ENCODE measurements at places on chromosomes 3 and 15.

DNA sequence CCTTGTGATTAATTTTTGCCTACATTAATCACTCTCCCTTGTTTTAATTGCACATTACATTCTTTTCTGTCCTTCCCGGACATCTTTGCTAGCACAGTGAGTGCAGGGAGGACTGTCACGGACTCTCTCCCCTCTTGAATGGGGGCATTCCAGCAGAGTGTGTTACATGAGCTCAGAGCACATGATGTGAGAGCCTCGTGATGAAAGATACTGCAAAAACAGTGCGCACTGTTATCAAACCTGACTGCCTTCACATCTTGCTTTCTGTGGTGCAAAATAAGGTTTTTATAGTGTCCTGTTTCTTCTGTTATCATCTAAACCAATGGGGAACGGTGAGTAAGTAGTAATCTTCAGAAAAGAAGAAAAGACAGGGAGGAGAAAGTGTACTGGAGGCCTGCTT is 167.5 kb downstream of the PGPEP1L start:
- DNase-seq = no peak

- no peak for DNase-seq
These were observed 172.2 kb upstream of the PFN2 start for GRCh38 chr3:150142936-150143335.

DNA sequence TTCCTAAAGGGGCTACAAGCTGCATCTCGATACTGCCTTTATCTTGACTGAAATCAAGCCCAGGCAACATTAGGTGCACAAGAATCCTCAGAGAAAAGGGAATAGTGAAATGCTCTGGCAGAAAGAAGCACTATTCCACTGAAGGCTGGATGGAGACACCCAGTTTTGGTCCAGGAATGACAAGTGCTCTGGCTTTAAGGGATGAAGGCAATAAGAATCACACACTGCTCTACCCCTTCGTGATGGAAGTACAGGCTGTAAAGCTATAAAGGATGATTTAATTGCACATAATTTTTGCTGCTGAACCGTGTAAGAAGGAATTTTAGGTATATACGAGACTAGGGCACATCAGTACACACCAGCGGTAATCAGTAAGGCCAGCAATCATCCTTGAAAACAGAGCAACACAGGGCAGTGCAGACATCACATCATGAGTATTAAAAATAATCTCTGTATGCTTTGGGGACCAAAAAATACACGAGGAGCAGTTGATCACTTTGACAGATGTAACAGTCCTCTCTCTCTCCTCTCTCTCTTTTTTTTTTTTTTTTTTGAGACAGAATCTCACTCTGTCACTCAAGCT is 414.6 kb upstream of the TBL1XR1 start:
- DNase-seq = no peak

GRCh38 chr3:136189859-136190617 is 6.1 kb downstream of the MSL2 start:
- no peak for DNase-seq

DNA sequence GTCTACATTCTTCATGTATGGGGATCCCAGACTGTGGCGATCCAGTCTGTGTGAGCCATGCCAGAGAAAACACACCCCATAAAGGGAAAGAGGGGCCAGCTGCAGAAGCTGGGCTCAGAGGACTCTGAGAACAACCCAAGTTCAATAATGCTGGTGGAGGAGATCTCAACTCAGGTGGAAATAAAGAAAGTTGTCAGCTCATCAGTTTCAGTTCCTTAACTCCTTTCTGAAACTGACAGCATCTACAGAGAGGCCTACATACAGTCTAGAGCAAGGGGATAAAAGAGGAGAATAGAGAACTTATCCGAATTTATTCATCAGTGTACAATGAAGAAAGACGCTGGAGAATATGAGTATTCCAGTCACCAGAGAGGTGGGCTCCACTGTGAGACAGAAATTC is 77.0 kb downstream of the NTRK3 start:
- DNase-seq = no peak

- DNase-seq = no peak
These were observed 517.0 kb upstream of the PPP2R3A start for GRCh38 chr3:135448520-135448919.

GRCh38 chr15:52428297-52428696 is 100.4 kb downstream of the MYO5A start:
- no peak for DNase-seq

GRCh38 chr3:15427981-15428380 is 583 bp downstream of the EAF1 start:
- DNase-seq = no peak

GRCh38 chr3:172465281-172465680 is 17.0 kb upstream of the GHSR start:
- DNase-seq = no peak

DNA sequence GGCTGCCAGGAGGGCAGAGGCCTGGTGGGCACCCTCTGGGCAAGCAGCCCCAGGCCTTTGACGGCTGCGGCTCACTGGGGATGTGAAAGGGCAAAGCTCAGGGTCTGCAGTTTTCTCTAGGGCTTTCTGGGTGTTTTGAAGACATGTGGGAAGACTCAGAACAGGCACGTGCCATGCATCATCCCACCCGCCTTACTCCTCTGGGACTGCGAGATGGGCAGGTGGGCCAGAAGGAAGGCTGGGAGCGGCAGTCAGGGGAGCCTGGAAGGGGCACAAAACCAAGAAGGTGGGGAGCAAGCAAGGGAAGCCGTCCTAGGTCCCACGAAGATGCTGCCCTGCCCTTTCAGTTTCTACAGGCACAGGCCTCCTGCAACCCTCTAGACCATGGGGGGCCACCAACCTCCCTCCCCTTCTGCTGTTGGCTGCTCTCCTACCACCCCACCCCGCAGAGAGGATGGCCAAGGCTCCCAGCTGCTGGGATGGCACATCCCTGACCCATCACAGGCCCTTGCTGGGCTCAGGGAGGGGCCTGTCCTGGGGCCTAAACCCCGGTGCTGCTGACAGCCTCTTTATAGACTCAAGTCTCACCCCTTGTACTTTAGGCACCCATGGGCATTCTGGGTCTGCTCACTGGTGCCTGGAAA is 71.8 kb upstream of the CTSH start:
- DNase-seq = no peak

GRCh38 chr3:42498034-42498433 is 4.4 kb upstream of the VIPR1 start:
- DNase-seq = no peak

DNA sequence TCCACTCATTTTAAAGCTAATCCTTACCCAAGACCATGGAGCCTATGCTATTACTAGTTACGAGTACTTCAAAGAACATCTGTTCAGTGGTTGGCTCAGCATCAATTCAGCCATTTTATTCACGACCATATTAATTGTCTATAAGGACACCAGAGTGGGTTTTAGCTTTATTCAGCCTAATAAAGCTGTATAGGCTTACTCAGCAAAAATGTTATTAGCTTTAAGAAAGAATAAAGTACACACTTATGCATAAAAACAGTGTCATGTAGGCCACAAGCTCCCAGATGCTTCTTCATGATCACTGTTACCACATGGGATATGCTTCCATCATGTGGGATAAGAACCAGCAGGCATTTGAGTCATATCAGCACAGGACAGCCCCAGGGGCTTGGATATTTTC is 87.4 kb upstream of the GPR149 start:
- DNase-seq = no peak

GRCh38 chr15:66084704-66085103 is 168.8 kb downstream of the MEGF11 start:
- no peak for DNase-seq

GRCh38 chr15:38650936-38651327 is 86.3 kb upstream of the RASGRP1 start:
- no peak for DNase-seq

- no peak for DNase-seq
These were observed 26.9 kb downstream of the CHDH start for GRCh38 chr3:53819163-53819868.

DNA sequence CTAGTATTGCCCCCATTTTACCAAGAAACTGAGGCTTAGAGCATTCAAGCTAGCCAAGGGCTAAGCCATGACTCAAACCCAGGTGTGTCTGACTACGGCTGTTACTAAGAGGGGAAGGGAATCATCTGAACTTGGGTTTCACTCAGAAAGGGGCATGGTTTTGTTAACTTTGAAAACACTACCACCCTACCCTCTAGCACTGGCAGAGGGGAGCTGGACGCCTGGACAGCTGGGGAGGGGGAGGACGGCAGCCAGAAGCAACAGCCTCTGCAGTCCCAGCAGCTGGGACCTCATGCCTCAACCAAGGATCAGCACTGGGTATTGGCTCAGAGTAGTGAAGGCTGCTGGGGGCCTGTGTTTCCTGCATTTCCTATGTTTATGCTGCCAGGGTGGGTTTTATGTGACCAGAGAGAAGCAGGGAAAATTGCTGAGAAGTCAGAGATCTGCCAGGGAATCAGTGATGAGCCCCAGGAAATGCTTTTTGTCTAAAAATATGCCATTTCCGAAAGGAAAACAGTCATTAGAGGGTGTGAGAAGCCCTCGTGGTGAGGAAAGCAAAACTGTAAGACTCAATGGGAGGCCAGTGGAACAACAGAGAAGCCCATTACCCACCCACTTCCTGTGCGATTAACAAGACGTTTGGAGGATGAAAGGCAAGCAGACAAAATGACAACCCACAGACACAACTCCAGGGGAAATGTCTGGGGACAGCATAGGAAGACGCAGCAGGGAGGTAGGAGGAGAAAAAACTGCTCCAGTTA is 41.2 kb downstream of the LIPC start:
- no peak for DNase-seq

- DNase-seq = no peak
These were observed 20.5 kb downstream of the DNASE1L3 start for GRCh38 chr3:58190291-58190690.

- DNase-seq = no peak
These were observed 18.6 kb downstream of the ALPK3 start for GRCh38 chr15:84835661-84836337.

GRCh38 chr3:9255976-9256375 is 6.5 kb upstream of the SRGAP3 start:
- no peak for DNase-seq

- no peak for DNase-seq
These were observed 405.4 kb upstream of the TBL1XR1 start for GRCh38 chr3:177602601-177603147.

GRCh38 chr3:139117136-139117675 is 72.5 kb upstream of the PRR23C start:
- no peak for DNase-seq

GRCh38 chr3:76869726-76870384 is 170.0 kb upstream of the ROBO2 start:
- no peak for DNase-seq

GRCh38 chr3:183563536-183563874 is 8.0 kb upstream of the KLHL6 start:
- DNase-seq = no peak

GRCh38 chr3:53804697-53805462 is 41.3 kb downstream of the CHDH start:
- no peak for DNase-seq

DNA sequence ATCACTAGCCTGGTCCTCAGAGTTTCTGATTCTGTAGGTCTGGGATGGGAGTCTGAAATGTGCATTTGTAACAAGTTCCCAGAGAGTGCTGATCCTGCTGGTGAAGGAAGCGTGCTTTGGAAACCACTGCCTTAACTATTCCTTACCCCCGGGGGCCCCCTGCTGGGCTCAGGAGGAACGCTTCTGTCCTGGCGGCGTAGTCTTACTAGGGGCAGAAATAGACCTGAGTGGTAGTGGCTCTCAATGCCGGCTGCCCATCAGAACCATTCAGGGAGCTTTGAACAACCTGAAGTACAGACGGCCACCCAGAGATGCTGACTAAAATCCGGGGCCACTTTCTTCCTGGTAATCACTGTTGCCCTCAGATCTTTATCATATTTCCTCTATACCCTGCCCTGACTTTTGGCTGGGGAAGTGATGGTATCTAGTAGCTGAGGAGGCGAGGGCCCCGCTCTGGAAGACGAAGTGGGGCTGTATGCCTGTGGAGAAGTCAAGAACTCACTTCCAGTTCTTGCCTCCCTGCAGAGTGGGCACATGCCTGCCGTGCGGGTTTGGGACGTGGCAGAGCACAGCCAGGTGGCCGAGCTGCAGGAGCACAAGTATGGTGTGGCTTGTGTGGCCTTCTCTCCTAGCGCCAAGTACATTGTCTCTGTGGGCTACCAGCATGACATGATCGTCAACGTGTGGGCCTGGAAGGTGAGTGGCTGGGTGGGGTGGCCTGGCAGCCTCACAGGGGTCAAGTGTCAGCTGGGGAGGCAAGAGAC is 16.3 kb upstream of the JMJD7 start:
- peak; percentile 87 for DNase-seq

DNA sequence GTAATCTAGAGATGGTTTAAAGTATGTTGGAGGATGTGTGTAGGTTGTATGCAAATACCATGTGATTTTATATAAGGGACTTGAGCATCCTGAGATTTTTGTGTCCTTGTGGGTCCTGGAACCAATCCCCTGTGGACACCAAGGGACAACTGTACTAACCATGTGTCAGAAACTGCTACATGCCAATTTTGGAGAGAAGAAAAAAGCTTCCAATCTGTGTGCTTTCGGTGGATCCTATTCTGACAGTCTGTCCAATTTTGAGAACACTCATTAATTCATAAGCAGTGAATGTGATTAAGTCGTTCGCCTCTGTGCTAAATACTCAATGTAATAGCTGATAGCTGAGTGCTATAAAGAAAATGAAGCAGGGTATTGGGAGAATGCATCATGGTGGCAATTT is 61.6 kb downstream of the RBM6 start:
- DNase-seq = no peak

DNA sequence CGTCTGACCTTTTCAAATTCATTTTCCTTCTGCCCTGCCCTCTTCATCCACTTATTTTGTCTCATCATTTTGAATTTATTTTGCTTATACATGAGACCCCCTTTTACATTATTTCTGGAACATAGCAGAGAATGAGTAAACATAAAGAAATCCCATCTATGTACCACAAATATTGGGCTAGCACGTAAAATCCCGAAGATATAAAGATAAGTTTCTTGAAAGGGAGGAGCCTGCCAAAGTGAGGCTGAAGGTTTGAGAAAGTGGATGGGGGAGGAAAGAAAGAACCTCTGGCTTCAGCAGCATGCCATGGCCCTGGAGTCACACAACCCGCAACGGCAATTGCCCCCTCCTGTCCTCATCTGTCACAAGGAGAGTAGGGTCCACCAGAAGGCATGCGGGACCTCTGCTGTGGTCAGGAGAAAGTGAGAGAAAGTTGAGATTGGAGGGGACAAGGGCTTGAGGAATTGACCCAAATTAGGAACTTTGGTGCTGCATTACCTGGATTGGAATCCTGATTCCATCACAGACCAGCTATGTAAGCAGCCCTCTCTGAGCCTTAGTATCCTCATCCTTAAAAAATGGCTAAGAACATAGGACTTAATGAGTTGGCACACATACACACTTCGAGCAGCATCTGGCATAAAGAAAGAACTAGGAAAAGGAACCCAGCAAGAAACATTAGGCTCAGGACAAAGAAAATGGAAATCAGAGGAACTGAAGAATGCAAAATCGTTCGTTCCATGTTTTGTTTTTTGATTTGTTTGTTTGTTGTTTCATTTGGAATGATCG is 53.7 kb upstream of the GYG1 start:
- no peak for DNase-seq
